ENCODE measurements at places on chromosomes 1 and 21.
A peak's percentile ranks its signal among the peaks of the same experiment; 100 is the strongest.

- no peak for DNase-seq
Observed at GRCh38 chr1:184558691-184559090, 171.9 kb downstream of the C1orf21 start.

GRCh38 chr21:41777951-41778815 lies 11.3 kb upstream of the RIPK4 start:
- DNase-seq: peak; percentile 78

DNA sequence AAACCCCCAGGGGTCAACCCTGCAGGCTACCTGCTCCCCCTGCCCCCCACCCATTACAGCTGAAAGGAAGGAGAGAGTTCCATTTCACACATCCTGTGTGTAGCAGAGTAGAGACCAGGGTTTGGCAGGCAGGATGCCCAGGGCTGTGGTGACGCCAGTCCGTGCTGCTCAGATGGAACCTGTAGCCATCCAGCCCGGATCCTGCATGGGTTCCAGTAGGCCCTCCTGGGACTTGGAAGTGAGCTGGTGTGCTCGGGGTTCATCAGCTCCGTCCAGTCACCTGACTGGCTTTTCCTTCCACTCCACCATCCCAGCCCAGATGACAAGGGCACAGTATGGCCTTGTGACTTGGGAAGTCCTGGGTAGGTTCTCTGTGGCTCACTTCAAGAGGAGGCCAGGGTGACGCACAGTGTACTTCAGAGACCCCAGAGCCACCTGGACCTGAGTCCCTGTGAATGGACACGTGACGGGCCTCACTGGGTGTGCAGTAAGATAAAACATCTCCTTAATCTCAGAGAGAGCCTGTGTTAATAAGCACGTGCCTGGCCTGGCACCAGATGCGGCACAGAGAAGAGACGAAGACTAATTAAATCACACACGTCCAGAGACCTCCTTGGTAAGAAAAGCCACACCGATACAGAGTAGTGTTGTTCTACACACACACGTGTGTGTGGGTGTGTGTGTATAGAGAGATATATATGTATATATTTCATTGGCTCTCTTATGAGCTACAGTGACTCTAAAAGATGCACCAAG lies 16.0 kb downstream of the ITPKB start:
- DNase-seq: no peak

DNA sequence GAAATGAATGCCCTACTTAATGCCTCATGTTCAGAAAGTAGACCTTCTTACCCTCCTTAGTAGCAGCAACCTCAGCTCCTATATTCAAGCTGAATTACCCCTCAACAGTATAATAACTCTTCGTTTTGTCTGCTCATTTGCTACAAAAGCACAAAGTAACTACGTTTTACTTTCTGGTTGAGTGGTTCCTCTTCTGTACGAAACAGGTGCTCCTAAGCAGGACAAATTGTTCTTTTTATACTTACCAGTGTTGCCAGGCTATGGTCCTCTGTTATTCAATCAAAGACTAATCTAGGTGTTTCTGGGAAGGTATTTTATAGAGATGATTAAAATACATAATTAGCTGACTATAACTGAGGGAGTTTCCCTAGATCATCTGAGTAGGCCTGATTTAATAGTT lies 484.2 kb upstream of the ADAMTS5 start:
- DNase-seq: no peak

GRCh38 chr1:30902593-30903290 lies 5.8 kb downstream of the SDC3 start:
- no peak for DNase-seq

GRCh38 chr1:39568208-39568607 lies 8.4 kb downstream of the PABPC4 start:
- no peak for DNase-seq

DNA sequence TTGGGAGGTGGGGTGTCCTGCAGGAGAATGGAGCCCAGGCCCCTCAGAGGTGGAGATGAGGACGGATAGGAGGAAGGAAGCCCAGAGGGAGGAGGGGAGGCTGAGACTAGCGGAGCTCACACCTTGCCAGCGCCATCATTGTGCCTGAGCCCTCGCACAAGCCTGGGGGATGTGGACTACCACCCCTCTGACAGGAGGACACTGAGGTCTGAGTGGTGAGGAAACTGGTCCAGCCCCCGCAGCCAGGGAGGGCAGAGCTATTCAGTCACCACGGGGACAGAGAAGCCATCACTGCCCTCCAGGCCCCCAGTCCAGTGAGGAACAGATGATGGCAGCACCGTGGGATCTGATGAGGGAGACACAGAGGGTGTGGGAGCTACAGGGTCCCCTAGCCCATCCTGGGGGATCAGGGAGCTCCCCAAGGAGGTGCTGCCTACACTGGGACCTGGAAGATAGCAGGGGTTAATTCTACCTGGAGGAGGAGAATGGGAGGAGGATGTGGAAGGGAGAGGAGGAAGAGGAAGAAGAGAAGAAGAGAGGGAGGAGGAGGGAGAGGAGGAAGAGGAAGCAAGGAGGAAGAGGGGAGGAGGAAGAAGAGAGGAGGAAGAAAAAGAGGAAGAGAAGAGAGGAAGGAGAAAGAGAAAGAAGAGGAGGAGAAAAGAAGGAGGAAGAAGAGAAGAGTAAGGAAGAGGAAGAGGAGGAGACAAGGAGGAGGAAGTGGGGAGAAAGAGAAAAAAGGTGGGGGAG lies 31.0 kb downstream of the MATN1 start:
- no peak for DNase-seq

DNA sequence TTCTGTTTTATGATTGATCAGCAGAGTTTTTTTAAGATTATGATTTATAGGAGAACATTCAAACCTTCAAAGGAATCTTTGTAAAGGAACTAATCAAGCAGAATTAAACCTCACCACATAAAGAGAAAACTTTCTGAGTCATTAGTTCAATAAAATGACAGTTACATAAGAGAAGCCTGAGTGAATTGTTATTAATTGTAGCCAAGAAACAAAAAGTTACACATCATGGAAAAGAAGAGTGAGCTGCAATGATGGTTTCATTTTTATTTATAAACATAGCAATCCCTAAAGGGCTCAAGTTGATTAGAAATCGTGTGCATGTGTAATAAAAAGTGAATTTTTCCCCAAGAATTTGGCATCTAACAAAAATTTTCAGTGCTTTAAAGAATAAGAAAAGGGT lies 731.4 kb downstream of the LTN1 start:
- no peak for DNase-seq

All from NCI-H2171 (cell line).